Left forelimb (tissue), 1 donor: ENCODE measurements at places on chromosomes 2 and 18.
A peak's percentile ranks its signal among the peaks of the same experiment; 100 is the strongest.

DNA sequence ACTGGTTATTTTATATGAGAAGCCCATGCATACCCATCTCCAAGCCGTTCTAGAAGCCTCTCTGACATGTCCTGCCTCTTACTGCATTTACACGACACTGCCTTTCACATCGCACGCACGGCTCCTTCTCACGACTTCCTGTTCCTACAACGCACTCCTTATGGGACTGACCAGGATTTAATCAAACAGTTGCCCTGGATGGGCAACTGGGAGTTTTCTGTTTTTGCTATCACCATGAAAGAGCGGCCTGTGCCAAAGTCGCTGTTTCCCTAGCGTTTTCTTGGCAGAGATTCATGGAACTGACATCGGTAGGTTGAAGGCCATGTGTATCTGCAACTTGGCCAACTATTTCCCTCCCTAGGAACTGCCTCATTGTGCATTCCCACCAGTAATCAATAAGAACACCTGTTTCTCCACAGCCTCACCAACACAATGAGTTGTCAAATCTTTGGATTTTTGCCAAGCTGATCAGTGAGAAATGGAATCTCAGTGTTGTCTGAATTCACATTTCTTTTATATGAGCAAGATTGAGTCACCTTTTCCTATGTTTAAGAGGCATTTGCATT lies 97.2 kb upstream of the OTOS start:
- peak; percentile 38 for DNase-seq

DNA sequence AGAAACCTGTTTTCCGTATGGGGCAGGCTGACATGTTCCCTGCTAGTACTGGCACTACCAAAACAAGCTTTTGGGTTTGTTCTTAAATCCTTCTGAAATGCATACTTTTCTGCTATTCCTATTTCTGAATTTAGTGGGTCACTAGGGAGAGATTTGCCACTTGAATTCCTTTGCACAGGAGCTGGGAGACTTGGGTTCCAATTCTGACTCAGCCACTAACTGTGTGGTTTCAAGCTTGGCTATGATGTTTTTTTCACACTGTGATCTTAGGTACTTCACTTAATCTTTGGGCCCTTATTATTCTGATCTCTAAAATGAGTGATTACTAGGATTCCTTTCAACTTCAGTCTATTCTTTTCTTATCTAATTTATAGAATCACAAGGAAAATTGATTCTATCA lies 105.5 kb downstream of the BCL11A start:
- no peak for DNase-seq

DNA sequence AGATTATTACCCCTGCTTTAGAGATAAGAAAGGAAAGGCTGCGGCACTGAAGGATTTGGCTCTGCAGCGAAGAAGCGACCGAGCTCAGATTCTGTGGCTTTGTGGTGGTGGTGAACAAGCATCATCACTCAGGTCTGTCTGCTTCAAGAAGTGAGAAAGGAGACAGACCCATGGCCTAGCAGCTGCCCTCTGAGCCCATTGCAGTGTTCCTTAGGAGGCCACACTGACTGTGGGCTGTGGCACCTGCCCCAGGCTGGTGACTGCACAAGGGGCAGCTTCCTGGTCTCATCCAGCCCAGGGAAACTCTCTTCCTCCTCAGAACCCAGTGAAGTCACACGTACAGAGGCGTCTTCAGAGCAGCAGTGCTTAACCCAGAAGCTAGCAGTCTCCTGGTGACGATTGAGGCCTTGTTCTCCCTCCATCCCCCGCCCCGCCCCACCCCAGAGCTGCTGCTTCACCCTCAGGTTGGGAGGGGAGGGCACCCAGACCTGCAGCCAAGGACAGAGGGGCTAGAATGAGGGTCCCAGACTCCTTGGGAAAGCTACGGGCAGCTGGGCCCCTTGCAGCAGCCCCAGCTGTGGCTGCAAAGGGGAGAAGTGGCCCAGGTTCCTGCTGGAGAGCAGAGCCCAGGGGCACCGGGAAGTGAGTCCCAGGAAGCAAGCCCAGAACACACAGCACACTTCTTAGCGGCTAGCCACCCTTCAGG lies 22.2 kb downstream of the BIN1 start:
- no peak for DNase-seq

- DNase-seq: no peak
Measured at GRCh38 chr2:46679761-46680160, 200.4 kb downstream of the TMEM247 start.

DNA sequence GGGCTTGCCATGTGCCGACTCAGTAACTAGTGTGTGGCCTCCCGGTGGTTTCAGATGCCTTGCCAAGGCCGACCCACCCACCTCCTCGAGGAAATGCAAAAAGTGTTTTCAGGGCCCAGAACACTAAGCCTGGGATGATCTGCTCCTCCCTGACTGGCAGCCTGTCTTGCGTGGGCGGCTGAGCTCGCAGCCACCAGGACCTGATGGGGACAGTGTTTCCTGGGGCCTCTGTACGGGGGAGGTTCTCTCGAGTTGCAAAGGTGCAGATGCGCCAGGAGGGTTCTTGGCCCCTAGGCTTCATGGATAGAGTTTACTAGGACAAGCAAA lies 85.2 kb downstream of the GLI2 start:
- DNase-seq: peak; percentile 80

- no peak for DNase-seq
Measured at GRCh38 chr2:120703330-120703994, 32.2 kb upstream of the GLI2 start.

- DNase-seq: no peak
Measured at GRCh38 chr2:142445551-142446072, 314.8 kb upstream of the LRP1B start.

DNA sequence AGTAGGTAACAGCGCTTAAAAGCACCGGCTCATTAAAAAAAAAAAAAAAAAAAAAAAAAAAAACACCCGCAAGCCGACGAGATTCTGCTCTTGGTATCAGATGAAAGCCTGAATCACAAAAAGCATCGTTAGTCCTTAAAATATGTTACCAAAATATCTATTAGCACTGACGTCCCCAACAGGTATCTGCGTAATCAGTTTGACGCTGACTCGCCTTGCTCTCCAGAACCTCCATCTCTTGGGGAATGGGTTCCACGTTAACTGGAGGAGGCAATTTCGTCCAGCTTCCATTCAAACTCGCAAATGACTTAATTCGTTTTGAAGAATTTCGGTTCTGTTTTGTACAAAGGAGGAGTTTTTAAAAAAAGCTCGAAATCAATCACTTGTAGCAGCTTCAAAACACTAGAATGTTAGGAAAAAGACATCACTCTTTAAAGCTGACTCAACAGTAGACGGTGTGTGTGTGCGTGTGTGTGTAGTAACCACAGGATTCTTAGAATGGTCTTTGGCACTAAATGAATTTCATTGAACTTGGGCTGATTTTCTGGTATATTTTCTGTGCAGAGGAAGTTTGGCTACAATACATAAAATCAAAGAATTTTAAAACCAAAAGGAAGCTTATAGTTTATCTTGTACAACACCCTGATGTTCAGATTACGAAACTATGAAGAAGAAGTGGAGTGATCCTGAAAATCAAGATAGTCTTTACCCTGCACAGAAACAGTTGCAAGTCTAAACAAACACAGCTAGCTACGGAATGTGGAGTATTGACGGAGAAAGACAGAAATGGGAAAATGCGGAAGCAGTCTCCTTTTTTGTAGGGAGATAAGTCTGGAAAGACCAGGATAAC lies 1.1 kb upstream of the PGAP1 start:
- no peak for DNase-seq

DNA sequence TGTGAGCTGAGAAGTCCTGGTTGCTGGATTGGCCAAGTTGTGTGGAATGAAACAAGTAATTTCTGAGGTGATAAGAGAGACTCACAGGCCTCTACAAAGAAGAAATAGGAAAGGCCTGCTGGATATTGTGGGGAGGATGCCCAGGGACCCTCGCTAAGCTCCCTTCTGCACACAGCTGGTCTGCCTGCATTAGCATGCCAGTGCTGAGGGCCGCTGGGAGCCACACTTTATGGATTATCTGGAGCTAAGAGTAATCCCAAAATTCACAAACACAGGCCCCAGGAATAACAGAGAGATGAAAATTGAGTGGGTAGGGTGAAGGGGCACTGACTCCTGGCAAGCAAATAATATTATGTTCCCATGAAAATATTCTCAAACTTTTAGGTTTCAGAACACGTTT lies 114.9 kb upstream of the SIX3 start:
- no peak for DNase-seq

GRCh38 chr2:30464544-30465170 lies 17.6 kb downstream of the LCLAT1 start:
- no peak for DNase-seq

DNA sequence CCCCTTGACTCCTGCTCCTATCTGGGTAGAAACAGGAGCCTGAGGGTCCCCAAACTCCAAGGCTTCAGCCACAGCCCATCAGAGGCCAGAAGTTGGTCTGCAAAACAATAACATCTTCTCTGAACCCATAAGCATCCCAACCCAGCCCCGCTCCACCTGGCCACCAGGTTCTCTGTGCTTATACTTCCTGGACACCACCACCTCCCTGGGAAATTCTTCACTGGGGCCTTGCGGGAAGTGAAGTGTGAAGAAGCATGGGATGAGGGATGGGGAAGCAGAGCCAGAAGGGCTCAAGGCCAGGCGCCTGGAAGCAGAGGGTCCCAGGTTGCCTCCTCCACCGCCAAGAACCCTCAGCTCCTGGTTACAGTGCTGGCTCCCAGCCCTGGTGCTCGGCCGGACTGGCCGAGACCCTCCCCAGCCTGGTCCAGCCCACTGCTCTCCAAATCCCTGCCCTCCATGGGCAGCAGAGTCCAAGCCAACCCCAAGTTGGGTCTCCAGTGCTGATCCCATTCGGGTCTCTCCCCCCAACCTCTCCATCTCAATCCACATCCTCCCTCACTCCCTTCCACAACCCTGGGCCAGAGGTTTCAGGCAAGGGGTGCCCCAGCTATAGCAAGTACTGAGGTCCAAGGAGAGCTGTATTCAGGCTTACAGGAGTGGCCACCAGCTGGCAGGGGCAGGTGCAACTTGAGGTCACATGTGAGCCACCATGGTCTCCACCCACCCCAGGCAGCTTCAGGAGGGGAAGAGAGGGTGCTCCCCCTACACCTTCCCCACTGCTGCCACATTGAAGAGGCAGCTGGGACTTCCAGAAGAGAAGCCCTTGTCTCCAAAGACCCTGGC lies 60.7 kb downstream of the TNS1 start:
- DNase-seq: no peak

- no peak for DNase-seq
Measured at GRCh38 chr2:85611217-85611704, 605 bp downstream of the C2orf68 start.

DNA sequence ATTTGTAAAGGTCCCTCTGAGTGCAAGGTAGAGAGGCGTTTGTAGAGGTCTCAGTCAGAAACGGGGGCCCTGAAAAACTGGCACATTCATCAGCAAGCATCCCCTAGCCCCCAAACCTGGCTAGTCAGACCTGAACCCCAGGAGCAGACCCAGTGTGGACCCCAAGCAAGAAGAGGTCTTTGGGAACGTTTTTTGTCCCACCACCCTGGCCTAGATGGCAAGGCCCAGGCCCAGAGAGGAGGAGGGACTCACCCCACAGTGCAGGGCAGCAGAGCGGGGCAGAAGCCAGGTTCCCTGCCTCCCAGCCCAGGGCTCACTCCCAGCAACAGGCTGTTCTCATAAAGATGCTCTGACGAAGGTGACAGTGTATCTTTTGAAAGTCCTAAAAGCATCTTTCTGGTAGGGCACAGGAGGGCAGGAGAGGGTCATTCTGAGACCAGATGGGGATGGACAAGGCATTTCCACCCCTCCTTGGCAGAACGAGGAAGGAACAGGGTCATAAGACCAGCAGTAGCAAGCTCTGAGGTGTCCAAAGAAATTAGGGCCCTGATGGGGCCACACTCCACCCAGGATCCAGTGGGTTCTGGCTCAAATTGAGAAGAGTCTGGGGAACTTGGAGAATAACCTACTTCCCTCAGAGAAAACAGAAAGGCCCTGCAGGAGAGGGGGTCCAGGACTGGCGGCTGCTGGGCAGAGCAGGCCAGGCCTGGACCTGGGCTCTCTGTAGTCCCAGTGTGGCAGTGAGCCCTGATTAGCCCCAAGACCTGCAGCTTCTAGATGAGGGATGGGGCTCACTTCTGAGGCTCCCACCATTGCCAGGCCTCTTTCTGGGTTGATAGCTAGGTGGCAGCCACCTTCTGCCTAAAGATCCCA lies 18.2 kb downstream of the ADRA2B start:
- peak; percentile 44 for DNase-seq

- DNase-seq: no peak
Measured at GRCh38 chr2:177234267-177234666, 21.7 kb downstream of the HNRNPA3 start.

GRCh38 chr18:43933177-43933576 lies 655.9 kb upstream of the SYT4 start:
- no peak for DNase-seq

- no peak for DNase-seq
Measured at GRCh38 chr2:143717053-143717452, 587.8 kb downstream of the ARHGAP15 start.

DNA sequence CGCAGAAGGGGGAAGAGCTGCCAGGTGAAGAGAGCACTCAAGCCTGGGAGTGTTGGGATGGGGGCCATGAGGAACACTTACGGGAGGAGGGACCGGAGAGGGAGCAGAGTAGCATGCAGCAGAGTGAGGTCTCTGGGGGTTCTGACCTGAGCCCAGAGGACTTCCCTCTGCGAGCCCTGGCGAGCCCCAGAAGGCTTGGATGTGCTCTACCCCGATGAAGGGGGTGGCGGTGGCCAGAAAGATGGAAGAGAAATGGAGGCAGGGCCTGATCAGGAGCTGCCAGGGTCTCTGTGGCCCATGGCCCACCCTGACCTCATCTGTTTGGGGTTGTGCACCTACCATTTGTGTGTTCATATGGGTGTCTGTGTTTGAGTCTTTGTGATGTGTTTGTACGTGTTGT lies 42.0 kb downstream of the CROCC2 start:
- no peak for DNase-seq

DNA sequence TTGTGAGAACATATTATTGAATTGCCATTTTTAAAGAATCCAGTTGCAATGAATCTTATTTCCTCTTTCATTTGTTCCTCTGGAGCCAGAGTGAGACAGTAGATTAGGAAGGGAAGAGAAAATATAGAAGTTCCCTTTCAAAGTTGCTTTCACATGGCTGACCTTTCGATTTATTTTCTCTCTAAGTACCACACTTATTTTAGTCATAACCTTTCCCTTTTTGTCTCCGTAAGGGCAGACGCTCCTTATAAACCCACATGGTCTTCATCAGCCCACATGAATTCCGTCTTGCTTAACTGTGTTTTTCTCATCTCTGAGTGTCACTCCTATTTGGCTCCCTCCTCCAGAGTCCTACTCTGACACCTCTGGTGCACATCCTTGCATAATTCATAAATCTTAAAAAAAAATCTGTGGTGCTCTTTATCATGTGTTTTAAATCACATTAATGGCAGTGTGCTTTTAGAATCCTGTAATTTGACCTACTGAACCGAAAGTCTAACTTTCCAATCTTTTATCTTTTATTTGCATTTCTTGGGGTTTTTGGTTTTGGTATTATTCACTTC lies 38.5 kb upstream of the ZNF396 start:
- DNase-seq: no peak

- DNase-seq: no peak
Measured at GRCh38 chr2:234991793-234992192, 40.0 kb downstream of the SH3BP4 start.

DNA sequence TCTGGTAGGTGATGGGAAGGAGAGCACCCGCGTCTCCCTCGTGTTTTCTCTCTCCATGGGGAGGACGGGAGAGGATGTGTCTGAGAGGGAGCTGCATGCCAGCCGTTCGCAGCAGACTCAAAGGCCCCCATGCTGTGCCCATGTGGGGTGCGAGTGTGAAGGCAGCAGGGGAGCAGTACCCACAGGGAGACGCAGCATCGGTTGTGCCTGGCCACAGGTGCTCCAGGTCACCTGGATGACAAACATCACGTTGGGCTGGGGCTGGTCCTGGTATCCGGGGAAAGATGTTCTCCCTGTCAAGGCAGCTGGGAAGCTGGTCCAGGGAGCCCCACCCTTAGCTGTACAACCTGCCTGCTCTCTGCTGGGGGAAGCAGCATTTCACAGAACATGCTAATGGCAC lies 119.5 kb upstream of the SALL3 start:
- no peak for DNase-seq
